ENCODE measurements at places on chromosomes 7 and 10.

GRCh38 chr7:132251327-132251659 lies 325.0 kb downstream of the PLXNA4 start:
- peak; percentile 76 for DNase-seq

DNA sequence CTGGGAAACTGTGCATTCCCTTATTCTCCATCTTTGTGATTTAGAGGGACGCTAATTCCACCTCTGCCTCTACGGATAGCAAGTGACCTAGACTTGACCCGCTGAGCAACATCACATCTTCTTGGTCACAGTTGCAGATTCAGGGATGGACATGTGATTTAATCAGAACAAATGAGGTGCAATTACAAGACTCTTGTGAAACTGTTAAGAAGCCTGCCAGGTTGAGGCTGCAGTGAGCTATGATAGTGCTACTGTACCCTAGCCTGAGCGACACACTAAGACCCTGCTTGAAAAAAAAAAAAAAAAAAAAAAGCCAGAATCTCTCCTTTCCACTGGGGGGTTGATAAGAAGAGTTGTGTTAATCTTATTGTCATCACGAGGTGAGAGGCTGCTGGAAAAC lies 14.4 kb downstream of the MPLKIP start:
- no peak for DNase-seq

GRCh38 chr10:108167766-108168165 lies 1003.3 kb upstream of the SORCS1 start:
- DNase-seq, result no peak

- DNase-seq, result no peak
Observed at GRCh38 chr10:94607111-94607510, 61.5 kb downstream of the HELLS start.

DNA sequence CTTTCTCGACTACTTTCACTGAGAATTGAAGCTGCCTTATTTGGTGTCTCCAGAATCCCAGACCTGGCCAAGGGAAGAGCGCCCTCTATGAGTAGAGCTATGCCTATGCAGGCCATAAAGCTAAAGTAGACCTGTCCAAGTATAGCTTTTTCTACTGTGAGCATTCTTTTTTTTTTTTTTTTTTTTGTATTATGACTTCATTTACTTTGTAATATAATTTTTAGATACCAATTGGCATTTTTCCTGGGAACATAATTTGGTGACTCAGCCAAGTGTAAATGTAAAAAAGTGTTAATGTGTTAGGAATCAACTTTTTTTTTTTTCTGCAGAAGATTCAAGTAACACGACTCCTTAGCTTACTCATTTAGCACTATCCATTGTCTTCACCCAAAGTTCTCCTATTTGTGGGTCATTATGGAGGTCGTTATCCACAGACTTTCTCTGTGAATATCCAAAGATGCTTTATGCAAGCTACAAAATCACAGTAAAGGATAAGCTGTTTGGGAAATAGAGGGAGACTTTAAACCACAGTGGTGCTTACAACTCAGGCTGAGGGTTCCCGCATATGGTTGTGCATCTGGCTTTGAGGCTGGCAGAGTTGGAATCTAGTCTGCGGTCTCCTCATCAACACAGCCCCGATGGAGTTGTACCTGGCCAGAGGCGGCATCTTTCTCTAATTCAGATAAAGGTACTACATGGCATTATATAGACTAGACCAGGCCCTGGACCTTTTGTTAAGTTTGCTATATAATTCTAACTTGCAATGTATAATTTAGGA lies 1040.2 kb upstream of the SORCS1 start:
- no peak for DNase-seq

GRCh38 chr10:125162120-125162931 lies 2.0 kb upstream of the CTBP2 start:
- no peak for DNase-seq
